ENCODE measurements at places on chromosomes 3 and 15.

- DNase-seq, result no peak
These were observed 50.2 kb downstream of the IMPG2 start for GRCh38 chr3:101270149-101270548.

GRCh38 chr15:80350941-80351610 lies 53.1 kb upstream of the ARNT2 start:
- DNase-seq, result no peak

- no peak for DNase-seq
These were observed 46.3 kb downstream of the COLQ start for GRCh38 chr3:15475161-15475560.

DNA sequence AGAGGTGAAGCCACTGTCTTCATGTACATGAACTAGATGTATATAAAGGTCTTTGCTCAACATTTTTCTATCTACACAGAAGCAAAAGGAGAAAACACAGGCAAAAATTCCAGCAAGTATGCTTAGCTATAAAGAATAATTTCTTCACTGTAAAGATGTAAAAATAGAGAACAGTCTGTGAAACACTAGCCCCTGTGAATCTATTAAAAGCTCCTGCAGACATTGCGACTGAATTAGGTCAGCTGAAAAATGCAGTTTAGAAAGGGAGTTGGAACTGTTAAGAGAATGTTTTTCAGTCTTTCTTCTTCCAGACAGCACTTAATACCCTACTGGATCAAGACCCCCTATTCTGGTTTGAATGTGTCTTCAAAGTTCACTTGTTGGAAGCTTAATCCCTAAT lies 291.5 kb downstream of the KBTBD8 start:
- DNase-seq, result no peak

- peak; percentile 67 for DNase-seq
These were observed 81.6 kb downstream of the HERC1 start for GRCh38 chr15:63752075-63752684.

- peak; percentile 93 for DNase-seq
These were observed 11.3 kb downstream of the NRROS start for GRCh38 chr3:196650740-196651311.

- no peak for DNase-seq
These were observed 35.1 kb downstream of the USP3 start for GRCh38 chr15:63539521-63539920.

DNA sequence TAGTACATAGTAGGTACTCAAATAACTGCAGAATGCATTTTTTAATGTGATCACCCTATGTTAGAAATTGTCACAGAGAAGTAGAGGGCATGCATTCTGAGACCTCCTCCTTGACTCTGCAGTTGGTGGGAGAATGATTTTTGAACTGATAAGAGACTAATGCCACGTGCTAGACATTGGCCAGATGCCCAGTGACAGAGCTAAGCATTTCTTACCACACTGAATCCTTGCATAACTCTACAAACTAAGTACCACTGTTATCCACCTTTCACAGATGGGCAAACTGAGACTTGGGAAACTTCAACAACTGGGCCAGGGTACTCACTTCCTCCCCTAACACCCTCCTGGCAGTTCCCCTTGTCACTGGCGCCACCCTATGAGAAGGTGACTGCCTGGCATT lies 33.5 kb upstream of the SPATA12 start:
- peak; percentile 33 for DNase-seq

GRCh38 chr3:48960841-48961413 lies 29.1 kb upstream of the P4HTM start:
- DNase-seq, result peak; percentile 35

DNA sequence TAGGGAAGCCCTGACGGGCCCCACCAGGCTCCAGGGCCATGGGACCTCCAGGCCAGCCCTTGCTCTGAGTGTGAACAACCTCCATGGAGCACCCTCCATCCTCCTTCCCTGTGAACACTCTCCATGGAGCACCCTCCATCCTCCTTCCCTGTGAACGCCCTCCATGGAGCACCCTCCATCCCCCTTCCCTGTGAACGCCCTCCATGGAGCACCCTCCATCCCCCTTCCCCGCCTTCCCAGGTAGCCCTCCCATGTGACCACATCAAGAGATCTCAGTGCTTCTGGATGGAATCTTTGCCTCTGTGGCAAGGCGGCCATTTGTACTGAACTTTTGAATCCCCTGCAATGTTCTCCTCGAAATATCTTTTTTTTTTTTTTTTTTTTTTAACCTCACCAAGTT lies 66.5 kb downstream of the CHSY1 start:
- no peak for DNase-seq

- peak; percentile 49 for DNase-seq
These were observed 489 bp downstream of the HDGFL3 start for GRCh38 chr15:83207009-83207659.

GRCh38 chr3:1892459-1892858 lies 206.2 kb upstream of the CNTN4 start:
- no peak for DNase-seq

- no peak for DNase-seq
These were observed 121.8 kb upstream of the NPHP3 start for GRCh38 chr3:132843851-132844553.
